GM23338 (cell line): ENCODE measurements at places on chromosomes 2 and 18.

- DNase-seq = no peak
Observed at GRCh38 chr2:156797832-156798231, 361.7 kb downstream of the GPD2 start.

DNA sequence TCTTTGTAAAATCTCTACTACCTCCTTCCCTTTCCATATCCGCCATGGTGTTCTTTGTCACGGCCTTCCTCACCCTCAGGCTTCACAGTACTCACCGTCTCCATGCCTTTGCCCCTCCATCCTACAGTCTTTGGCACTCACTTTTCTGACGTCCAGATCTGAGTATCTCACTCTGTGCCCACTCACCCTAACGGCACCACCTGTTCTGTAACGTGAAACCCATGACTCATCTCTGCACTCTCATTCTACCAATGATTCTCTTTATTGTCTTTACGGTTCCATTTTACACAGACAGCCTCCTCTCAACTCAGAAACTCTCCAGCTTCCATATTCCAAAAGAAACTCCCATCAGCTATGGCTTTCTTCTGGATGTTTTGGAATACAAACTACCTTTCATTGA, 56.7 kb downstream of the NETO1 start:
- no peak for DNase-seq

- no peak for DNase-seq
Observed at GRCh38 chr2:76684756-76685155, 837.4 kb downstream of the LRRTM4 start.

GRCh38 chr18:72075040-72075439, 469.1 kb downstream of the CBLN2 start:
- no peak for DNase-seq

DNA sequence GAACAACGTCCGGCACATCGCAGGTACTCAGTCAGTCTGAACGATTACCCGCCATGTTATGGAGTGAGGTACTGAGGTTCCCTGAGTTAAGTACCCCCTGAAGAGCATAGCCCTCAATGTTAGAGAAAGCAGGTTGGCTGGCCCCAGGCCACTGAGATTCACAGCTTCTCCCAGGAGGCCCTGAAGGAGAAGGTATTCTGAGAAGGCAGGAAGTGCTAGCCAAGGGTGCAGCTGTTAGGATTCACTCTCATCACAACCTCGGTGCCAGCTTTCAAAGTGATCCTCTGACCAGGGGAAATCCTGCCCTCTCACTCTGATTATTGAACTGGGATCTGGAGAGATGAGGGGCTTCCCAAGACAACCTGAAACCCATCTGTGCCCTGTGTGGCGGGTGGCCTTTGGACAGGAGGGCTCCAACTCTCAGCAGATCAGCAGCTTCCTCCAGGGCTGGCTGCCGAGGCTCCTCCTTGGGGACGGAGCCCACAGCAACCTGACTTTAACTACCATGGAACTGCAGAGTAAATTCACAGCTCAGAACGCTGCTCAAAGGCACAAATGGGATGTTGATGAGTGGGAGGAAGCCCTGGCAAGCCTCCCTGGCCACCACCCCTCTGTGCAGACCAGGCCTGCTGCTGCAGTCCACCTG, 7.8 kb downstream of the EHD3 start:
- no peak for DNase-seq

GRCh38 chr18:57150081-57150480, 3.2 kb downstream of the BOD1L2 start:
- no peak for DNase-seq

- DNase-seq = peak; percentile 93
Observed at GRCh38 chr2:176653479-176654443, 384.5 kb downstream of the MTX2 start.

- no peak for DNase-seq
Observed at GRCh38 chr2:234435836-234436481, 60.9 kb downstream of the ARL4C start.

- no peak for DNase-seq
Observed at GRCh38 chr18:49013291-49013691, 62.5 kb upstream of the SMAD7 start.

GRCh38 chr18:78876868-78877267, 102.8 kb upstream of the SALL3 start:
- DNase-seq = no peak

DNA sequence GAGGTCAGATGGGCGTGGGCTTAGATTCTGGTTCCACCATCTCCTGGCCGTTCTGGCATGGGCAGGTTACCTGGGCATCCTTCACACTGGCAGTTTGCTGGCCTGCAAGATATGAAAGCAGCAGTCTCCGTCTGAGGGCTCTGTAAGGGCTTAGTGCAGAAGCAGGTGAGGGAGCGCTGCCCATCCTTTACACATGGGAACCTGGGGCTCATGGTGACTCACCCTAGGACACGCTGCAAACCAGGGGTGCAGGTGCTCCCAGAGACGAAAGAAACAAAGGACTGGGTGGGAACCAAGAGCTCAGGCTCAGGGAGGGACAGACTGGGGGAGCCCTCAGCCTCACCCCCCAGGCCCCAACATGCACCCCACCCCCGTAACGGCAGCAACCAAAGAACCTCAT, 10.7 kb upstream of the ID2 start:
- no peak for DNase-seq

DNA sequence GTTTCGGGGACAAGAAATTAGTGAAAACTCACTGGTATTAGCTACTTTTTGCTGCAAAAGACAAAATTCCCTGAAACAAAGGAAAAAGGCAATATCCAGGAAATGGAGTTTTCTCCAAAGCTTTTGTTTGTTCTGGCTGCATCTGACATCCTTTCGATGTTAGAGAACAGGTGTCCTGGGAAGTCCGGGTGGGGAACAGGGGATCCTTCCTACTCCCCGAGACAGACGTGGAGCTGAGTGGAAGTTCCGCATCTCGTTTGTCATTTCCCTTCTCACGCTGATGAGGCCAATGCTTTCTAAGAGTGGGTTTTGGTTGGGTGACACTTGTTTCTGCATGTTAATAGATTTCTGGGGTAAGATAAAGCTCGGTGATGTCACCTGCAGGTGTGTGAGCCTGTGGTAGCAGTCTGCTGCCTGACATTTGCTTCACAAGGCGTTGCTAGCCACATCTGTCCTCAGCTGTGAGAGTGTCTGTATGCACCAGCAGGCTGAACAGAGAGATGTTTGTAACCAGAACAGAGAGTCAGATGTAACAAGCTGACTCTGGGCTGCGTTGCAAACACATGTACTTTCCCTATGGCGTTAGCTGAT, 125.9 kb downstream of the ACOXL start:
- peak; percentile 29 for DNase-seq

GRCh38 chr2:101754618-101755017, 57.1 kb downstream of the MAP4K4 start:
- DNase-seq = no peak

DNA sequence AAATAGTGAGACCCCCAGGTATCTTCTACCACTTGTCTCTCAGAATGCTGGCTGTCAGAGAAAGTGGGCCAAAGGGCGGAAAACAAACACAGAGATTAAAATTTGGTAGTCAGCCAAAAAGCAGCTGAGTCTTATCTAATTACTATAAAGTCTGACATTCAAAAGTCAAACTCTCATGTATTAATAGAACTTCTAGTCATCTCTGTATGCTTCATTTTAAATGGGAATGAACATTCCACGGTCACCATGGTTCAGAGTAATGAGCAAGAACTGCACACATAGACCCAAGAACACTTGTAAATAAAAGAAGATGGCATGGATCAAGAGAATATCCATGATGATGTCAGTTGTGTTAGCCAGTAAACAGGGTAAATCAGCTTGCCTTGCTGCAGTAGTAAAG, 1267.0 kb upstream of the CHAC2 start:
- no peak for DNase-seq

DNA sequence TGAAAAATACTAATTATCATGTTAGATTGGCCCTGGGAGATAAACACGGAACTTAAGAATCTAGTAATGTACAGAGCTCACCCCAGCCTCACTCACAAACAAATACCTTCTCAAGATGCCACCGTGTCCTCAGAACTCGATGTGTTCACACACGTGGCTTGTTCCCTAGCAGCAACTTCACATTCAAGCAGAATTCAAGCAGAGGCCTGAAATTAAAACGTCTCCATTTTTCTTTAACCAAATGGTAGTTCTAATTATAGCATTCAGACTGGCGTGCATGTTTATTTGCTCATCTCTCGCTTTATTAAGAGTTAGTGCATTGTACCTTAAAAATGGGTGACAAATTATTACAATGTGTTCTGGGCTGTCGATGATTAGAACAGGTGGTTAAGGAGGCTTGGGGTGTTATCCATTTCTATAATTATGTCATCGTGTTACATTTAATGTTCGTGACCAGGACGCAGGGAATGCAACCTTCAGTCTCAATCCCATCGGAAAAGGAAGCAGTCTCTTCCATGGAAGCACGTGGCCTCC, 57.3 kb upstream of the SLC66A3 start:
- no peak for DNase-seq

GRCh38 chr18:34800381-34800780, 90.3 kb downstream of the DTNA start:
- DNase-seq = no peak

GRCh38 chr2:61414674-61415073, 56.2 kb downstream of the USP34 start:
- no peak for DNase-seq

DNA sequence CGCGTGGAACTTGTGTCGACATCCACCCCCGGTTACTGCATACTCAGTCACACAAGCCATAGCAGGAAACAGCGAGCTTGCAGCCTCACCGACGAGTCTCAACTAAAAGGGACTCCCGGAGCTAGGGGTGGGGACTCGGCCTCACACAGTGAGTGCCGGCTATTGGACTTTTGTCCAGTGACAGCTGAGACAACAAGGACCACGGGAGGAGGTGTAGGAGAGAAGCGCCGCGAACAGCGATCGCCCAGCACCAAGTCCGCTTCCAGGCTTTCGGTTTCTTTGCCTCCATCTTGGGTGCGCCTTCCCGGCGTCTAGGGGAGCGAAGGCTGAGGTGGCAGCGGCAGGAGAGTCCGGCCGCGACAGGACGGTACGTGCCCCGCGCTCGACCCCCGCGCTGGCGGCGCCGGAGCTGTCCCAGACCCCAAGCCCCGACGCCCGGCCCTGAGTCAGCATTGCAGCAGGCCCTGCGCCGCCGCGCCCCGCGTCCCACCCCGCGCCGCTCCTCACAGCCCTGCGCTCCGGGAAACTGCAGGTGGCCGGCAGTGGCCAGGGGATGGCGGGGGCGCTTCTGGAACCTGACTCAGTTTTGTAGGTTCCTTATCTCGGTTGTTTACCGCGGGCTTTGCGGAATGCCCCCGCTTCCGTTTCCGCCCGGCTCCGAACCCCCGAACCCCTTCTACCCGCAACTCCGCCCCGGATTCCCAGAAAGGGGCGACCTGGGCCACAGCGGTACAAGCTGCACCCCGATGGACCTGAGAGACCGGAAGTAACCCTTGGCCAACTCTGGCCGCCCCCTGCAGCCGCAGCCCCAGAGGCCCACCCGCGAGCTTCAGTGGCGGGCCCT, at the start of gene CFLAR:
Gene CFLAR, plus strand, starts transcription at position 50 of the 844 bp plus-strand sequence. CDS start 13,702 bp downstream, outside the sequence.
- peak; percentile 72 for DNase-seq

- no peak for DNase-seq
Observed at GRCh38 chr2:165637396-165637795, 156.7 kb downstream of the GALNT3 start.

DNA sequence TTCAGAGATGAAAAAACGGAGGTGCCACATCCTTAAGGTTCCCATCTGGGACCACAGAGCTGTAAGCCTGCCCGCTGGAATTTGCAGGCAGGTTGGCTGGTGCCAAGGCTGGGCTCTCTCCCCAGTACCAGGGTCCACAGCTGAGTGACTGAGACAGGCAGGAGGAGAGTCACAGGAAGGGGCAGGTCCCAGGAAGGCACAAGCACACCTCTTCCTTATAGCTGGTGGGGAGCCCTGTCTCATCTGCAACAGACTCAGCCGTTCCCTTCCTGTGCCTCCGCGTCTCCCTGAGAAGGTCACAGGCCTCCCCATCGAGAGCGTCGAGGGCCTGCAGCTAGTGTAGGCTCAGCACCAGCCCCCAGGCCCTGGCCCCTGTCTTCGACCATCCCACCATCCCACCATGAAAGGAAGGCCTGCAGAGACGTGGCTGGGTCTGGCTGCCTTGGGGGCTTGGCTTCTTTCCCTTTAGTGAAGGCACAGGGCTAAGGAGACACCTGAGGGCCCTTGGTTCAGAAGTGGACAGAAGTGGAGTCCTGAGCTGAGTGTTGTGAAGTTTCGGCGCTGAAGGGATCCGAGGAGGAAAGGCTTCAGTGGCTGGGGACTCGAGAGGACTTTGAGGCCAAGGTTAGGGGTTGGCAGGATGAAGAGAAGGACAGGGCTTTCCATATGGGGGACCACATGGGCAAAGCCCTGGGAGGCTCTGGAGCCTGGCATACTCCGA, 26.8 kb downstream of the GLI2 start:
- no peak for DNase-seq

GRCh38 chr2:113734185-113734584, 22.3 kb downstream of the SLC35F5 start:
- DNase-seq = no peak

DNA sequence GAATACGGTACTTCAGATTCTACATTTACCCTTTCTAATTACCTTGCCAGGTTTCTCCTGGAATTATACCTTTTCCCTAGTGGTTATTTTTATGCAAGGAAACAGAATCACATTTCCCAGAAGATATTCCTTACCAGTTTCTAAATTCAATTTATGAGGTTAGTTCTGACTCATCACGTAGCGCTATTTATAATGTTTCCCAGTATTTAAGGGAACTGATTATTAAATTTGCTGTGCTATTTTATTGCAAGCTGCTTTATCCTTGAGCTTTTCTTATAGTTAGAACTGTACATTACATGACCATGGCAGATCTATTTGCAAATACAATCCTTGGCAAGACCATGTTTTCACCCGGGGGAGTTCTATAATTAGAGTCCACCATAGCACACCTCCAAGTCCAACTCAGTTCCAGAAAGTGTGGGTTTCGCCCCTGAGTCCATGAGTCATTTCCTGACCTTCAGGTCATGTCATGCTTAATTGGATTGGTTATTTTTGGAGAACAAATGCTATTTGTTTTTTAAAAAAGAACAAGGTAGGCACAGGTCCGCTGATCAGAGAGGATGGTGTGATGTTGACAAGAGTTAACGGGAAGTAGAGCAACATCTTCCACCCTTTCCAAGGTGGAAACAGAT, 126.6 kb downstream of the ZNF532 start:
- DNase-seq = no peak
